H9 (cell line): ENCODE measurements at places on chromosomes 2 and 18.

DNA sequence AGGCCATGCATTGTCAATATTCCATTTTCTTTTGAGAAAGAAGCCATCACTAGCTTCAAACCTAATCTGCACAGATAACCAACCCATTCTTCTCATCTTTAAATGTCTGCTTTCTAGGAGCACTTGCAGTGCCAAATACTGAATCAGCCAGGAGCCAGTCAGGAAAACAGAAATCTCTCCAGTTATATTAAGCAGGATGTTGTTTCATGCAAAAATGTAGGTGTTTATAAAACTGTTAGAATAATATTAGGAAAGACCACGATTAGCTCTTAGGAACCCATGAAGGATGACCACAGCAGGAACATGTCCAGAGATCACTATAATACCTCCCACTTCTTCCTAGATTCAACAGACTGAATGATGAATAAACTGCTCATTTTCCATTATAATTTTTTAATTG is 86.0 kb downstream of the TTC32 start:
- no peak for DNase-seq
- H3K4me3 ChIP-seq, result no peak overlapping the region
- H3K36me3 ChIP-seq, result no peaks in the 10 kb centered on the region
- no peaks in the 10 kb centered on the region for H3K4me1 ChIP-seq
- no peaks in the 10 kb centered on the region for H3K27me3 ChIP-seq

DNA sequence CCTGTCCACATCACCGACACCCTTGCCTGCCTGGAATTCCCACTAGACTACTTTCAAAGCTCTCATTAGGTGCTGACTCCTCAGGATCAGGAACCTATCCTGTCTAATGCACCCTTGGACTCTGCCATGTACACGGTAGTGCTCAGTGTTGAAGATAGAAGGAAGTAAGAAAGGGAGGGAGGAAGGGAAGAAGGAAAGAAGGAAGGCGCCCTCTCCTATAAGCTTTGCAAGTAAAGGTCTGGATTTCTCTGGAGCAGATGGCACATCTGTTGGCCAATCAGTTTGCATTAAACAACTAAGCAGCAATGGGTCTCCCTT is 45.3 kb downstream of the SCTR start:
- no peak overlapping the region for H3K27ac ChIP-seq
- H3K36me3 ChIP-seq, result no peaks in the 10 kb centered on the region
- no peak overlapping the region for H3K4me3 ChIP-seq

- no peaks in the 10 kb centered on the region for H3K36me3 ChIP-seq
- DNase-seq, result no peak
- no peak overlapping the region for H3K27ac ChIP-seq
- no peak overlapping the region for H3K4me3 ChIP-seq
Measured at GRCh38 chr2:134301099-134301927, 47.4 kb downstream of the MGAT5 start.

- no peaks in the 10 kb centered on the region; the same call in 1 of the 2 replicates for H3K4me1 ChIP-seq
- no peaks in the 10 kb centered on the region; the same call in 1 of the 2 replicates for H3K27me3 ChIP-seq
- no peaks in the 10 kb centered on the region for H3K36me3 ChIP-seq
- DNase-seq, result no peak
- no peak overlapping the region for H3K27ac ChIP-seq
- no peak overlapping the region for H3K4me3 ChIP-seq
Measured at GRCh38 chr2:64698668-64699444, 45.1 kb upstream of the SERTAD2 start.

DNA sequence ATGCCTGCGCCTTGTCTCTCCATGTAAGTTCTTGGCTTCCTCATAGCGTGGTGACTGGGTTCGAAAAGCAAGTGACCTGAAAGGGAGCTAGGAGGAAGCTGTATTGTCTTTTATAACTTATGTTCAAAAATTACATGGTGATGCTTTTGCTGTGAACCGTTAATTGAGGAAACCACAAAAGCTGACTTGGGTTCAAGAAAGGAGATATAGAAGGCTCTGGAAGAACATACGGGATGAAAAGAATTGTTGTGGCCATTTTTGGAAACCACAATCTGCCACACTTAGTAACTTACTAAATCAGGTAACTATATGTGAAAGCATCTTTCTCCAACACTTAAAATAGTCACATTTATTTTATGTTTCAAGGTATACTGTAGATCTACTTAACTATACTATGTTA is 177.0 kb upstream of the RBMS1 start:
- no peaks in the 10 kb centered on the region for H3K4me1 ChIP-seq
- peaks cover 8% of the 10 kb centered on the region for H3K36me3 ChIP-seq
- H3K27ac ChIP-seq, result no peak overlapping the region
- H3K4me3 ChIP-seq, result no peak overlapping the region

DNA sequence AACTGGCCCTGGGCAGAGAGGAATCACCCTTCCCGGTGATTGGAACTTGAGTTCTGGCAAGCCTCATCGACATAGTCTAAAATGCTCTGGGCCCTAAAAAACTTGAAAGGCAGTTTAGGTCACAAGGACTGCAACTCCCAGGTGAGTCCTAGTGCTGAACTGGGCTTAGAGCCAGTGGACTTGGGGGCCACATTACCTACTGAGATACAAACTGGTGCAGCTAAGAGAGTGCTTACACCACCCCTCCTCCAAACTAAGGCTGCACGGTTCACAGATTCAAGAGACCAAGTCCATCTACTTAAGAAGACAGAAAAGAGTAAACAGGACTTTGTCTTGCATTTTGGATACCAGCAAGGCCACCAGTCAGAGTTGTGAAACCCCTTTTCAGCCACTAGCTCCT is 25.3 kb downstream of the ZNF519 start:
- H3K27ac ChIP-seq, result no peak overlapping the region
- no peak for DNase-seq
- no peaks in the 10 kb centered on the region for H3K27me3 ChIP-seq
- H3K36me3 ChIP-seq, result peaks cover 83% of the 10 kb centered on the region
- no peak overlapping the region for H3K4me3 ChIP-seq
- H3K4me1 ChIP-seq, result no peaks in the 10 kb centered on the region

DNA sequence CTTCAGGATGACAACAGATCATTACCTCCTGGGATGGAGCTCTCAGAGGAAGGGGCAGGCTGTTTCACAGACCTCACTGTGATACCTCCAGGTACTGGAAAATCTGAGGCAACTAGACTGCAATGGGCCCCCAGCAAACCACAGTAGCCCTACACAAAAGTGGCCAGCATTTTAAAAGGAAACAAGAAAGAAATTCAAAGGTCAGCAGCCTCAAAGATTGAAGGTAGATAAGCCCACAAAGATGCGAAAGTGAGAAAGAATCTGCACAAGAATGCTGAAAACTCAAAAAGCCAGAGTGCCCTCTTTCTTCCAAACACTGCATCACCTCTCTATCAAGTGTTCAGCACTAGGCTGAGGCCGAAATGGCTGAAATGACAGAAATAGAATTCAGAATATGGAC is 499.5 kb upstream of the CHAC2 start:
- H3K27me3 ChIP-seq, result no peaks in the 10 kb centered on the region
- H3K27ac ChIP-seq, result no peak overlapping the region
- H3K4me1 ChIP-seq, result no peaks in the 10 kb centered on the region
- DNase-seq, result no peak
- no peaks in the 10 kb centered on the region for H3K36me3 ChIP-seq
- H3K4me3 ChIP-seq, result no peak overlapping the region

- H3K4me3 ChIP-seq, result no peak overlapping the region
- H3K4me1 ChIP-seq, result no peaks in the 10 kb centered on the region
- no peak for DNase-seq
- H3K36me3 ChIP-seq, result peaks cover 32% of the 10 kb centered on the region
- H3K27me3 ChIP-seq, result no peaks in the 10 kb centered on the region
- H3K27ac ChIP-seq, result no peak overlapping the region
Measured at GRCh38 chr2:24543252-24543651, 52.2 kb downstream of the NCOA1 start.

- DNase-seq, result no peak
- no peak overlapping the region for H3K4me3 ChIP-seq
- peaks cover 3% of the 10 kb centered on the region; the same call in 1 of the 2 replicates for H3K4me1 ChIP-seq
Measured at GRCh38 chr18:75823471-75823870, 396.0 kb upstream of the SMIM21 start.
